ENCODE measurements at places on chromosomes 13 and 19.

- DNase-seq = no peak
These were observed 9.5 kb downstream of the SLC15A1 start for GRCh38 chr13:98742961-98743360.

DNA sequence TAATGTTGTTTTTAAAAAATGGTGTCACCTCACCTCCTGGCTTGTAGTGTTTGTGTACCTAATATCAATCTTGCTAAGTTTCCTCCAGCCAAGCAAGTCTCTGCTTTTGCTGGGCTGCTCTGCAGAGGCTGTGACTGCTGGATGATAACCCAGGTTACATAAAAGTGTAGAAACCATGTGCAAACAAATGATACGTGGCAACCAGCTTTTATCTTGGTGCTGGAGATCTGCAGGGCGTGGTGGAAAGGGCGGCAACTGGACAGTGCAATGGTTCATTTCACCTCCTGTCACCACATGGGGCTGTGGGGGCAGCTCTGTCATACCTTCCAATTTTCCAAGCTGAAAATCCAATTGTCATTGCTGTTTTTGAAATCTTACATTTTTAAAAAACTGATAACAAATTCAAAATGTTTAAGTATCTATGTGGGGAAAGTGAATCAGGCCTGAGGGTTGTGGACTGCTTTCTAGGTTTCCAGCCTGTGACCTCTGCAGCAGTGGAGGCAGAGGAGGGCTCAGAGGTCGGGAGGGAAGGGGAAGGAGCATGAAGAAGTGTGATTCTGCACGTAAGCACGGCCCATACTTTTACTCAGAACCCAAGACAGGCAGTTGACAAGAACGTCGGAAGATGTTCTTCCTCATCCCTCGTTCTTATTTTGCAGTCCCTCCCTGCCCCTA lies 9.7 kb downstream of the GPR42 start:
- no peak for DNase-seq

GRCh38 chr19:45929247-45929646 lies 14.7 kb upstream of the NANOS2 start:
- DNase-seq = no peak

GRCh38 chr13:39149896-39150295 lies 111.6 kb downstream of the NHLRC3 start:
- DNase-seq = no peak

- DNase-seq = no peak
These were observed 1.9 kb downstream of the C2CD4C start for GRCh38 chr19:406971-407510.

DNA sequence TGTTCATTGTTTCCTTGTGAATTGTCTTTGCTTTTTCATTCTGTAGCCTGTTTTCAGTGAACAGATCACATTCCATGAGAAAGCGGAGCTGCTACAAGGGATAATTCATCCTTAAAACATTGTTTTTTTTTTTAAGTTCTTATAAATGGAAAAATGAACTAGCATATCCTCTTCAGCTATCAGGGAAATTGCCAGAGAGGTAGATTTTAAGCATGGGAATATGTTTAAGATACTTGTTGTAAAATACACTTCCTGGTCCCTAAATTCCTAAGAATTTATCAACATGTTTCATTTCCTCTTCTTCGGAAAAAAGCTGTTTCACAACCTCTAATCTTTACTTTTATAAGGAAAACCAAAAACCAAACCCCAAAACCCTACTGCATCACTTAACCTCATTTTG lies 238.0 kb downstream of the POSTN start:
- no peak for DNase-seq

DNA sequence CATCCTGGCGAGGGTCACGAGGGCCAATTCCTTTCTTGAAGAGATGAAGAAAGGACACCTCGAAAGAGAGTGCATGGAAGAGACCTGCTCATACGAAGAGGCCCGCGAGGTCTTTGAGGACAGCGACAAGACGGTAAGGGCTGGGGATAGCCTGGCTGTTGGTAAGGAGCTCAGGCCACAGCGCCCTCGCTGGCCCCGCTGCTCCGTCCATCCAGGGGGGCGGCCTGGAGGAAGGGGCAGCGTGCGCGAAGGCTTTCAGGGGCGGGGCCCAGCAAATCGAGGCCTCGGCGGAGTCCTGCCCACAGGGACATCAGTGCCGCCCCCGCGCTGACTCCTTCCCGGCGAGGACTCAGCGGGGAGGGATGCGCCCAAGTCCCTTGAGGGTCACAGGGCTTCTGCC lies 6.9 kb downstream of the F10 start:
- DNase-seq = no peak

GRCh38 chr19:7533281-7533885 lies 2.1 kb upstream of the PNPLA6 start:
- DNase-seq = peak; percentile 82

DNA sequence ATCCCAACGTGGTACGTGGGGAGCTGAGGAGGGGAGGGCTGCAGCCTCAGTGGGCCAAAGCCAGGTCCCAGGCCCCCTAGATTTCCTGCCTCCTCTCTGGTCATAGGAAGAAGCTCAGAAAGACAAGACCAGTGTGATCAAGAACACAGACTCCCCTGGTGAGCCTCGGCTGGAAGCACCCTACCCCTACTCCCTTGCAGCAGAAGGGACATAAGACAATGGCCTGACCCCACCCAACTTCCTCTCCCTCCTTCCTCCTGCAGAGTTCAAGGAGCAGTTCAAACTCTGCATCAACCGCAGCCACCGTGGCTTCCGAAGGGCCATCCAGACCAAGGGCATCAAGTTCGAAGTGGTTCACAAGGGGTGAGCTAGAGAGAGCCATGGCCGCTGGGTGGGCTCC lies 11.5 kb downstream of the PODNL1 start:
- DNase-seq = no peak

Measured in G401 (cell line).